ENCODE measurements at places on chromosomes 1 and 21. TPM values are rescaled to one million over a fixed set of nuclear protein-coding genes. Genes with fewer than 3 reads are reported as not detected.

VCAM1 gene
- total RNA-seq: 9.6 TPM

C1QA gene
- total RNA-seq: 29.7 TPM

LINGO4 gene
- total RNA-seq: 1.6 TPM

ADAMTSL4 gene
- 4.7 TPM for total RNA-seq

SLC44A5 gene
- total RNA-seq: 5.4 TPM

SDC3 gene
- total RNA-seq: 19.1 TPM

KIAA1614 gene
- total RNA-seq: 4.3 TPM

SMPDL3B gene
- 18.8 TPM for total RNA-seq

PCAT6 gene
- not detected for total RNA-seq

EXTL1 gene
- not detected for total RNA-seq

LDLRAD1 gene
- not detected for total RNA-seq

GLMN gene
- 4.7 TPM for total RNA-seq

HSPG2 gene
- 179 TPM for total RNA-seq

CLDN17 gene
- total RNA-seq: not detected

LCE2B gene
- not detected for total RNA-seq

IFI44L gene
- total RNA-seq: 0.99 TPM

DSCAM gene
- not detected for total RNA-seq

NSL1 gene
- total RNA-seq: 35.8 TPM

CDA gene
- total RNA-seq: not detected

INSRR gene
- total RNA-seq: under 0.01 TPM

OVAAL gene
- total RNA-seq: not detected

ARHGEF16 gene
- 22.1 TPM for total RNA-seq

ADGRL4 gene
- total RNA-seq: 6.2 TPM

TTLL7 gene
- 25.7 TPM for total RNA-seq

FHL3 gene
- total RNA-seq: 7.3 TPM

IGSF5 gene
- total RNA-seq: 2.6 TPM

SLC22A15 gene
- 8.8 TPM for total RNA-seq

GNAT2 gene
- total RNA-seq: not detected

ATP6V1G3 gene
- not detected for total RNA-seq

All from body of pancreas (tissue), 4 donors.